ENCODE measurements at places on chromosomes 3 and 15. TPM values are rescaled to one million over a fixed set of nuclear protein-coding genes. Genes with fewer than 3 reads are reported as not detected.

The FAM43A gene
- 18.7 TPM for polyA plus RNA-seq

DNA sequence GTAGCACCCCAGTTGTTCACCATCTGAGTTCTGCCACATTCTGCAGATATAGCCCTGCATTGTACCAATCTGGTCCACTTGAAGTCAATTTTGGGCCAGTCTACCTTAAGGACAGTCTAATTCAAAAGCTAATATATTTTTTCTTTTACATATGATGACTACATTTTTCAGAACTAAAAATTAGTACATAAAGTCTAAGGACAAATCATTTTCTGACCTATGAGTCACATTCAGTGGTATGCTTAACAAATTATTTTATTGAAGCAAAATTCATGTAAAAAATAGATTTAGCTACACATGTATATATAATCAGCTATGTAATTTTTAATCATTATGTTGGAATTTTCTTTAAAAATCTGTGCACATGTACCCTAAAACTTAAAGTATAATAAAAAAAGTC, 52.1 kb upstream of the IL12A start:
- DNase-seq, result no peak

- DNase-seq, result no peak
Measured at GRCh38 chr3:166211451-166211850, 374.2 kb upstream of the BCHE start.

DNA sequence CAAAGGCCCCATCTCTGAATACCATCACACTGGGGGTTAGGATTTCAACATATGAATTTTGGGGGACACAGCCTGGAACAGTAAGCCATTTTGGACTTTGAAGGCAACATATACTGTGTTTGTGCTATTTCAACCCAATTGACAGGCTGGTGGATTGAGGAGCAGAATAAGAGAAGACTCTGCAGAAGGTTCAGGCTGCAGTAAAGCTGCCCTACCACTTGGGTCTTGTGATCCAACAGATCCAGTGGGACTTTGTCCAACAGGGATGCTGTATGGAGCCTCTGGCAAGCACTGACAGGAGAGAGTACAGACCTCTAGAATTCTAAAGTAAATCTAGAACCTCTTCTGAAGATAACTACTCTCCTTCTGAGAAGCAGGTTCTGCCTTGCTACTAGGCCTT, 1.1 kb upstream of the BCL2L10 start:
- no peak for DNase-seq

- DNase-seq, result no peak
Measured at GRCh38 chr3:190618330-190619030, 104.6 kb downstream of the IL1RAP start.

The CCR8 gene
- not detected for polyA plus RNA-seq

DNA sequence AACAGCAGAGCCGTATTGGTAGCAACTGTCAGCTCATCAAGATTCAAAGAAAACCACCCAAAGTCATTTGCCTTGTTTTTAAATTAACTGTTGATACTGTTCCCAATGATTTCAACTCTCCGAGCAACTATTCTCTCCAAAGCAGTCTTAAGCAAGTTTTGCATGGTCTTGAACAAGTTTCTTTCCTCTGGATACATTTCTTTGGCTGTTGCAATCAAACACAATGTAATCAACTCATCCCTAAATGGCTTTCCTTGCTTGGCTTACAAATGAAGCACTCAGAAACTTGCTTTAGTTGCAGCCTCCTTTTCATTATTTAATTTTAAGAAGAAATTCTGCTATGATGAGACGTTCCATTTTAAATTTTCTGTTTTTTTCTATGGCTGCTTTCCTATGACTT, 15.5 kb upstream of the MUC13 start:
- no peak for DNase-seq
